Left lobe of liver (tissue), 2 donors: ENCODE measurements at places on chromosomes 3 and 15.

DNA sequence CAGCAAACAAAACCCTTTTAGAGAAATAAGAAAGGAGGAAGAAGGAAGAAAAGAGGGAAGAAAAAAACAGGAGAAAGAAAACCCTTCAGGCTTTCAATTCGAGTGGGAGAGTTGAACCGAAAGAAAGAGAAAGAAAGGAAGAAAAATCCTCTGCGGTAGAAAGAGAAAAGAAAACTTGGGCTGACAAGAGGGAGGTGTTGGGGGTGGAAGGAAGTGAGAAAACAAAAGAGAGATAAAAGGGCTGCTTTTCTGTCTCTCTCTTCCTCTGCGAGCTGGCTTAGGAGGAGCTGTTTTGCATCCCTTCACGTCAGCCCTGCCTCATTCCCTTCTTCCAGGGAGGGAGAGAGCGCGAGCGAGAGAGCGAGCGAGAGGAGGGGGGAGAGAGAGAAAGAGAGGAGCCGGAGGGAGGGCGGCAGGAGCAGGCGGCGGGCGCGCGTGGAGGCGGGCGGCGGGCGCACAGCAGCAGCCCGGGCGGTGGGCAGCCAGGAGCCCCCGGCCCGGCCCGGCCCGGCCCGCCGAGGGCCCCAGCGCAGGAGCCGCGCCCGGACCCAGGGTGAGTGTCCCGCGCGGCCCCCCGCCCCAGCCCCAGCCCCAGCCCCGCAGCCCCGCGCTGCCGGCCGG, at the start of gene ZNF710:
Gene ZNF710 (plus strand): TSS at position 263 of the 621 bp plus-strand sequence. CDS start 65,814 bp downstream, outside the sequence.
- DNase-seq, result no peak

DNA sequence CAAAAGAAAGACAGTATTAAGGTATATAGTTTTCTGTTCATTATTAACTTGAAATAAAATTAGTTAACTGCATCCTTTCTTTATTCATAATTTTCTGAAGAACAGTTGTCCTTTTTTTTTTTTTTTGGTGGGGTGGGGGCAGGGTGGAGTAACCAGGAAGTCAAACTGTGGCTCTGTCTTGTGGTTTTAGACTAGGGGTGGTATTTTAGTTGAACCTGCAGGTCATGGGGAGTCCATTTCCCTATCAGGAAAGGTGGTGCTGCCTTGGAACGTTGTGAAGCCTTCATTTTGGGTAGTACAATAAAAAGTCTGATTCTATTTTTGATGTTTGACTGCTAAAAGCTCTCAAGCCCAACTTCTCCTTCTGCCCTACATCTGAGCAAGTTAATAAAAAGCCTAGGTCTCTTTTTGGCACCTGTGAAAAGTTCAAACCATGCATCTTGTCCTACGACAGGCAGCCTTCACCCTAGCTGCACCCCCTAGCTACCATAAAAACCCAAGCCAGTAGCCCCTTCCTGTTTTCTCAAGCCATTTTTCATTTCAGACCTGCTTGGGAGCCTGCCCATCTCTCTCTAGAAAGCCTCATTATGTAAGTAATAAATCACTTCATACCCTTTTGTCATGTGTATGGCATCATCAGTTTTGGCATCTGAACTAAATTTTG, 31.2 kb upstream of the RIOX2 start:
- DNase-seq, result no peak

- DNase-seq, result no peak
Observed at GRCh38 chr15:57251941-57252340, 124.4 kb upstream of the CGNL1 start.

GRCh38 chr3:2476996-2477395, 378.3 kb downstream of the CNTN4 start:
- DNase-seq, result no peak

DNA sequence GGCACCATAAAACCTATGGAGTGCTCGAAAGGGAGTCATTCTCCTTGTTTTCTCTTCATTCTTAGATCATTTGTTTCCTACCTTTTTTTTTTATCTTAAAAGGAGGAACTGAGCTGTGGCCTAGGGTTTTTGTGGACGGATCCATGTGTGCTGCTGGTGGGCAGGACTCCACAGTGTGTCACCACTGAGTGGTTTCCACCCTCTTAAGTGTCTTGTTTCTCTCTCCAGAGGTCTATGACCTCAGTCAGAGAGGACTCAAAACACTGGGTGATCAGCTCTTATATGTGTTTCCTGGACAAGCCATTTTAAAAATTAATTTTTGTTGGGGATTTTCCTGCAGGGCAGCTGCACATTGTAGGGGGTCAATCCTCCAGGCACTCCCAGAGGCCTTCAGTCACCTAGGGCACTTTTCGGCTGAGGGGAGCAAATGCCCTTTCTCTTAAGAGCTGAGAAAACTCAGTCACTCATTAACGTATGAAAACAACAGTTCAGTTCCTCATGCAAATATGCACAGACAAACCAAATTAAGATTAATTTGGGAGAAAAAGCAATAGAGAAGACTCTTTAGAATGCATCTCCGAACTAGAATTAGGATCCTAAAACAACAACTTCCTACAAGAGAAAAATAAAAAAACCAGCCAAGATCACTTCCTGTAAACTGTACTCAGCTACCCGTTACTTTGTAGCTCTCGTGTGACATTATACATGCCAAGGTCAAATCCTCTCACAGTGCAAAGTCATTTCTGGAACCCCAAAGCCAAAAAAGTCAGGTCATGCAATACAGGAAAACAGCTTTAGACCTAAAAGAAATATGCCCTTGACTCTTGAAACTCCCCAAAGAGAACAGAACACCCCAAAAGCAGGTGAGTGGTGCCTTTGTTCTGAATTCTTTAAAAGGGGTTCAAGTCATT, 27.6 kb upstream of the FAM3D start:
- no peak for DNase-seq

- no peak for DNase-seq
Observed at GRCh38 chr3:180548050-180548449, 53.9 kb upstream of the TTC14 start.

- DNase-seq, result no peak
Observed at GRCh38 chr3:34277110-34277509, 478.7 kb downstream of the PDCD6IP start.
